ENCODE measurements at places on chromosomes 1 and 21.

DNA sequence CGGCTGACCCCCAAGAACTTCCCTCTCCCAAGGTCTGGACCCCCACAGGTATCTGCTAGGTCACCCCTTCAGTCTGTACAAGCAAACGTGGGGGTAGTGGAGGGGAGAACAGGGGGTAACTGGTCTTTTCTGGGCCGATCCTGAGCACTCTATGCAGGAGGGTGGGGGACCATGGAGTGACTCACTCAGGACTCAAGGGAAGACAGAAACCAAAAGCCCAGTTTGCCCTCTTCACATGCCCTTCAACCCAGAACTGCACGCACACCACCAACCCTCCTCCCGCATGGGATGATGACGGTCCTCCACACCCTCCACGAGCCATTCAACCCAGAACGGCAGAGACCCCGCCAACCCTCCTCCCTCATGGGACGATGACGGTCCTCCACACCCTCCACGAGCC, 53.6 kb upstream of the GPR153 start:
- no peak for DNase-seq

GRCh38 chr1:99784809-99785255, 18.4 kb upstream of the FRRS1 start:
- no peak for DNase-seq

DNA sequence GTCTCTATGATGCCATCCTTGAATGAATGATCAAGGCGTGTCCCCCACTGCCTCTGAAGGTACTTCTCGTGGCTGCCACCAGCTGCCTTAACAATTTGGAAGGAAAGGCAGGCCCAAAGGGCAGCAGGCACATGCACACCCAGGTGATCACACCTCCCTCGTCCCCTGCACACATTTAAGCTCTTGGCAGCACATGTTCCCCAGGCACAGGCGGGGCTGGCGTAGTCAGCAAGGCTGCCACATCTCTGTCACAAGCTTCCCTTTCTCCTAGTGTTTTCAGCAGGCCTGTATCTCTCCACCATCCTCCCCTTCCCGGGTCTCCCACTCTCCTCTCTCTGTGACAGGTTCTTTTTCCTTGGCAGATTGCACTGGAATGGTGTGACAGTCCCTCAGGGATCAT, 111.9 kb downstream of the CACNA1E start:
- no peak for DNase-seq

GRCh38 chr1:42679364-42679983, 2.7 kb upstream of the YBX1 start:
- DNase-seq = no peak

GRCh38 chr1:204506969-204507316, 9.3 kb upstream of the MDM4 start:
- DNase-seq = peak; percentile 88

DNA sequence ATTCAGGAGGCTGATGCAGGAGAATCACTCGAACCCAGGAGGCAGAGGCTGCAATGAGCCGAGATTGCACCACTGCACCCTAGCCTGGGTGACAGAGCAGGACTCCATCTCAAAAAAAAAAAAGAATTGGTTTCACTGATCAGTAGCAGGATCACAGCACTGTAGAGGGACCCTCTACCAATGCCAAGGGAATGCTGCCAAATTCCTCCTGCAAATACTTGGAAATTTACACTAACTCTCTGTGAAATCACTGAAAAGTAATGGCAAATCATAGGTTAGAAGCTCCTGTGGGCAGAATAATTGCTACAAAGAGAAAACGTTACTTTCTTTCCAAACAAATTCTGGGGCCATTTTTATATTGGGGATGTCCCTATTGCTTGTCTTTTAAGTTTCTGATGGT, 6.7 kb upstream of the GPR25 start:
- no peak for DNase-seq

DNA sequence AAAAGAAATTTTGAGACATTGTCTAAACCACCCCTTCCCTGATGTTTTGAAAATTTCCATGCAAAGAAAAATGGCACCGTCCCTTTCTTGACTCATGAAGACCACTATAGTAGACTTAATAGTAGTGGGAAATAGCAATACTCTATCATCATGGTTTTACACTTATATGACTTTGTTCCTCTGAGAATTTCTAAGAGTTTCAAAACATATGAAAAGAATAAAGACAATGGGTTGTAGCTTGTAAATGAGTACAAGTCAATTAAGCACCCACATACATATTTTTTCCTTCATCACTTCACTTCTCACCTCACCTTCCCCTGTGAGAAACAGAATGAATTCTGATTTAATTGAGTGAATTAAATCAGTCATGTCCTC, 151.7 kb downstream of the LYPLAL1 start:
- DNase-seq = no peak

GRCh38 chr21:46095814-46096595, 1.9 kb upstream of the COL6A2 start:
- DNase-seq = no peak

- DNase-seq = no peak
Measured at GRCh38 chr1:163069655-163070277, 605 bp downstream of the RGS4 start.

DNA sequence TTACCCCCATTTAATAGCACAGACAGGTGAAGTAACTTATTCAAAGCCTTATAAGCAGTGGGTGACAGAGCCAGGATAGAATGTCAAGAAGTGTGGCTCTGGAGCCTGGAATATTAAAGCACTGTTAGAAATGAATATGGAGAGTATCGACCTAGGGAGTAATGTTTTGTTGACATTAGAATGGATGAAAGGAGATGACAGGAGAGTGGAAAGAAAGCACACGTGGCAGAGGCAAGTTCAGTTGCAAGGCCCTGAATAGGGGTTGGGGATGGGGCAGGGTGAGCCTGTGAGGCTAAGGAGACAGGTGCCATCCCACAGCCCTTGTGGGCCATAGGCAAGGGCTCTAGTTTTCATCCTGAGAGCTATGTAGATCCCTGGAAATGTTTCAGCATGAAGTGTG, 125.5 kb upstream of the PLXNA2 start:
- no peak for DNase-seq

- no peak for DNase-seq
Measured at GRCh38 chr1:63403386-63403785, 36.0 kb downstream of the ALG6 start.

- DNase-seq = no peak
Measured at GRCh38 chr1:45960930-45961715, 157.7 kb downstream of the MAST2 start.

DNA sequence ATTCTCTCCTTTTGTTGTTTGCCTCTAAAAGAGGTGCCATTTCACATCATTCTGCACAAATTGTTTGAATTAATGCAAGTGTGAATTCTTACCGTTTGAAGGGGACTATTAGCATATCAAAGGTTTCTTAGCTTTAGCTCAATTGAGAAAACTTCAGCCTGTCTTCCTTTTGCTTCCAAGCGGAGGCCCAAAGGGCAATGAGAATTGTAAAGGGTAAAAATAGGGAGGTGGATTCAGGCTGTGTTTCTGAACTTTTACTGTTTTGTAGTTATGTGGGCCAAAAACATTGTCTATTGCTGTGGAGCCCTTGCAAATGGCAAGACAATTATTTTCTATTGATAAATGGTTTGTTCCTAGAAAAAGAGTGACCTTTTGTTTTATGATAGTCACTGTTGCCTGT, 3.6 kb downstream of the ADGRL2 start:
- DNase-seq = no peak

- DNase-seq = no peak
Measured at GRCh38 chr1:155507945-155508344, 54.7 kb downstream of the ASH1L start.

DNA sequence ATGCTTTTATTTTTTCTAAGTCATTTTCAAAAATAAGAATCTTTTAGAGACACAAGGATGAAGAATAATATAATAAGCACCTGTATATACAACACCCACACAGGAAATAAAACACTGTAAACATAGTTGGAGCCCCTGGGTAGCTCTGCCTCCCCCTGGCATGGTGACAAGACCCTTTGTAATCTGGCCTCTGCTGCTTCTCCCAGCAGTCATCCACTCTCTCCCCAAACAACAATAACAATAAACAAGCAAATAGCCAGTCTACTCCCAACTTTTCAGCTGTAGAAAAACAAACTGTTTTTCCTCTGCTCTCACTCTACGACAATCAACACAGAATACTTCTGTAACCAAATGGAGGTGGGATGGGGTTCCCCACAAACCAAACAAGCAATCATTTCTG, 110.1 kb downstream of the CSMD2 start:
- DNase-seq = no peak

DNA sequence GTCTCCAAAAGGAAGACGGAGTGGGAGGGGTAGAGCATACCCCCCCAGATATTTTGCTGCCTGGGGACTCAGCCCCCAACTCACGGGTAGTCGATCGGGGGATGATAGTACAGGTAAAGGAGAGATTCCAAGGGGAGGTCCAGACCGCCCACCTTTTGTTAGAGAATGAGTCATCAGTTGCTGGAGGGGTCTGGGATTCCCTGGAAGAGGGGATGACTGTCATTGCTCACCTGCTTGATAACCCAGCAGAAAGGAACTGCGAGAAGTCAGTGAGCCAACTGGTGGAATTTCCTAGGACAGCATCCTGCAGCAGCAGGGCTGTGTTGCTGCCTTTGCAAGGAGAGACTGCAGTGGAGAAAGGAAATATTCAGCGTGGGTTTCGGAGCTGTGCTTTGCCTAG, 64.4 kb downstream of the MACF1 start:
- no peak for DNase-seq

DNA sequence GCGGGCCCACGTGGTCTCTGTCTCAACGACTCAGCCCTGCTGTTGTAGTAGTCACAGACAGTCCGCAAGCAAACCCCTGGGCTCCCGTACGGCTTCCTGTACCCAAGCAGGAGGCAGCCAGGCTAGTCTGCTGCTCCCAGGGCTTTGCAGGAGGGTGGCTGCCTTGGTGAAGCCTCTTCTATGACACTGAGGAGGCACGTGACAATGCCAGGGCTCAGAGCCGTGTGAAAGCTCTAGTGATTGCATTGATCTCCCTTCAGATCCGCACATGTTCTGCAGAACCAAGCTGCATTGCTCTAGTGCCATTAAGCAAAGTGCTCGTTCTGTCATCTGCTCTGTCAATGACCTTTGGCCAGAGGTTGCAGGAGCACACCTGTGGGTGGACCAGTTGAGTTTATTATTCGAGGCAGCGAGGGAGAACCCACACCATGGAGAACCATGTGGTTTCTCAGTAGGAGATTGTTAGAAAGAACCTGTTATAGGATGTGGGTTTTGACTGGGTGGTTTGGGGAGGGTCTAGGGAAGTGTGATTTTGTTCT, 18.0 kb downstream of the UMODL1 start:
- DNase-seq = no peak

DNA sequence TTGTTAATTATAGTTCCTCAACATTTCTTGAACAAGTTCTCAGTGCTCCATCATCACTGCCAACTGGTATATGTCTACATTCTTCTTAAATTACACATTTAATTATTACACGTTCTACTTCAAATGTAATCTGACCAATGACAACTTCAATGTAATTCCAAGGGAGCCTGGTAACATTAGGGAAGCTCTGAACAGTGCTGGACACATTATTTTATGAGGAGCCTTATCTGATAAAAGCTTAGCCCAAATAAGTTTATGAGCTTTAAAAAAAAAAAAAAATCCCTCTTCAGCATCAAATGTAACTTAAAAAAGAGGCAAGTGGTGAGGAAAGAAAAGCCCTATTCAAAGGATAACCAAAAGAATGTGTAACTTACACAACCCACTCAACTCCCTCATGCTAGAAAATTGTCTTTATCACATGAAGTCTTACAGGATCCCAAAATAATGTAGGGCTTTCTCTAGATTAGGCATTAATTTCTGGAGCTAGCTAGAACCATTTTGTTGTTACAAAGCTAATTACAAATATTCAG, 35.2 kb upstream of the ABCA4 start:
- no peak for DNase-seq

GRCh38 chr1:40363721-40364120, 9.8 kb upstream of the SMAP2 start:
- DNase-seq = no peak

GRCh38 chr1:206429421-206429820, 40.9 kb upstream of the IKBKE start:
- DNase-seq = no peak

GRCh38 chr1:1080122-1080757, 6.1 kb upstream of the RNF223 start:
- DNase-seq = no peak

- no peak for DNase-seq
Measured at GRCh38 chr1:119600561-119600960, 47.5 kb downstream of the ZNF697 start.

DNA sequence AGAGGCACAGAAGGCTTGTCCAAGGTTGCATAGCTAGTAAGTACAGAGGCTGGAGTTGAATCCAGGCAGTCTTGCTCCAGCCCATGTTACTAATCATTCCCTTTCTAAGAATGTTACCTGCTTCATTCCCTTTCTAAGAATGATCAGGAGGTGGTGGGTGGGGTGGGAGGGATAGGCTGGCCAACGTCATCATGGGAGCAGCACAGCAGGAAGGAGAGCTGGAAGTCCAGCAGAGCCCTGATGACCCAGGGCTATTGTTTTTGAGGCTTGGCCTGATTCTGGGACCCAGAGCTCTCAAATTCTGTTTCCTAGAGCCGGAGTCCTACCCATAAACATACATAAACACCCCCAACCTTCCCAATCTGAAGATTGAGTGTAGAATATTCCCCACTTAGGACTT, 11.8 kb upstream of the CSF1 start:
- no peak for DNase-seq

DNA sequence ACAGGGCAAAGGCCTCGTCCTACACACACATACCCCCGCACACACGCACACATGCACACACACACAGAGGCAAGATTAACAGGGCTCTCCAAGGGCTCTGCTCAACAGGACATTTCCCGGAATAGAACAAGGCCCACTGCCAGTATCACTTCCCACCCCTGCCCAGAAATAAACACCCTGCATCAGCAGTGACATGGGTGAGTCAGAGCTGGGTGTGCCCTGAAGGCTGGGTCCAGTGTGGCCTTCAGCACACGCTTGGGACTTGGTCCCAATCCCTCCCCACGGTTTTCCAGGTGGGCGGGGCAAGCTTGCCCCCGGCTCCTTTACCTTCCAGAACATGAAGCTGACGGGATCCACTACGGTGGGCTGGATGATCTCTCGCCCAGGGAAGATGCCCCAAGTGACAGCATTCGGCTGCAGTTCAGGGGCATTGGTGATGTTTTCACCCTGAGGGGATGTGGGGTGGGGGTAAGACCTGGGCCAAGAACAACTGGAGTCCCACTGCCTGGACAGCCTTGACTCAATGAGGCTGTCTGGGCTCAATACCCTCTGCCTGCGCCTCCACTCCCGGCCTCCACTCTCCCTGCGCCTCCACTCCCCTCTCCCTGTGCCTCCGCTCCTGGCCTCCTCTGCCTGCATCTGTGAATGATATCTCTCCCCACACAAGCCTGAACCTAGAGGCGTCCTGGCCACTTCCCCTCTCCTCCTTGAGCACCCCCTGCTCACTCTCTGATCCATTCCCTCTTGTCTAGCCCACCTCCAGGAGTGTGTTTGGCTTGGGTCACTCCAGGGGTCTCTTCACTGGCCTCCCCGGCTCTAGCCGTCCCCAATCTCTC, 14.7 kb downstream of the MTHFR start:
- no peak for DNase-seq

All from stimulated activated CD4-positive, alpha-beta T cell treated with anti-CD3 and anti-CD28 coated beads, Interleukin-1b, Interleukin-23, amount 100 ng/mL, for 1 hour (primary cell).